GM13976 (cell line): ENCODE measurements at places on chromosomes 7 and 10.

DNA sequence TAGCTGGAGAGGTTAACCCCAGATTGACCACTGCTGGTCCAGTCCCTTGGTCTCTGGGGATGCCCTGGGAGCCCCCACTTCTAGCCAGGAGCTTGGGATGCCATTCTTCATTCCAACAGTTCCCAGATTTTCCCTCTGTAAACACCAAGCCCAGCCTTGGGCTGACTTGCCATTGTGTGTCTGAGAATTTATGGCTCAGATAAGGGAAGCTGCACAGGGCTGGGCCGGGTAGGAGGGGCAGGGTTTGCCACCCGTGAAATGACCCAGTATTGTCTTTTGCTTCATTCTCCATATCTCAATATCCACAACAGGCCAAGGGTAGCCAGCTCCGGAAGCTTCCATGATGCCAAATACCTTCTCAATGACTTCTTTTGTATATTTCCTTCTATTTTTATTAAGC, 32.1 kb downstream of the AFAP1L2 start:
- DNase-seq: no peak

GRCh38 chr10:58806323-58806722, 293.7 kb downstream of the BICC1 start:
- no peak for DNase-seq

DNA sequence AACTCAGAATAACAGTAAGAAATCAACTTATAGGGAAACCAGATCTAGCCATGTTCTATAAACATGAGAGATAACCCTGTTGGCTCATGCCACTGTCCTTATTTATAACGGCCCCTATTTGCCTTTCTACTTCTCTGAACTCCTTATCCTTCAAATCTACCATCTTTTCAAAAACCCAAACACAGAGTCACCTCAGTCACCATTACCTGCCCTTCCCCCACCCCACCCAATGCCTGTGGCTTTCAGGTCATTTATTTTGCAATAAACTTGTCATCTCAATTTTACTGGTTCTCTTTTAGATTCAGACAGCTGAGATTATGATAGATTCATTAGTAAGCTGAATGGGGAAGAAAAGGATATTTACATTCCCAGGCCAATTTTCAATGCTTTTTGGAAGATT, 53.6 kb downstream of the KMT2C start:
- no peak for DNase-seq

- no peak for DNase-seq
These were observed 49.1 kb upstream of the SEMA3C start for GRCh38 chr7:80967917-80968297.

DNA sequence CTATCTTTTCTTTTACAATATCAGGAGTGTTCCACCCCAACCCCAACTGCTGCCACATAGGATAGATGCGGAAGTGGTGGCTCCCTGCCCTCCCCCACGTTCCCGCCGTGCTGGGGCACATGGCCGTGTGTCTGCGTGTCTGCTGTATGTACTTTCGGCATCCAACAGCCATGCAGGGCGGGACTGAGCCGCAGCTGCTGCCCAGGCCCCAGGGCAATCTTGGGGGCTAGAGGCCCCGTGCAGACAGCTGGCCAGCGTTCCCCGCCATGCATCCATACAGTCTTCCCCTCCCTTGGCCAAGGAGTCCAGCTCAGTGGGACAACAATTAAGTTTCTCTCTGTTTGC, 162.7 kb downstream of the DGKB start:
- DNase-seq: no peak

DNA sequence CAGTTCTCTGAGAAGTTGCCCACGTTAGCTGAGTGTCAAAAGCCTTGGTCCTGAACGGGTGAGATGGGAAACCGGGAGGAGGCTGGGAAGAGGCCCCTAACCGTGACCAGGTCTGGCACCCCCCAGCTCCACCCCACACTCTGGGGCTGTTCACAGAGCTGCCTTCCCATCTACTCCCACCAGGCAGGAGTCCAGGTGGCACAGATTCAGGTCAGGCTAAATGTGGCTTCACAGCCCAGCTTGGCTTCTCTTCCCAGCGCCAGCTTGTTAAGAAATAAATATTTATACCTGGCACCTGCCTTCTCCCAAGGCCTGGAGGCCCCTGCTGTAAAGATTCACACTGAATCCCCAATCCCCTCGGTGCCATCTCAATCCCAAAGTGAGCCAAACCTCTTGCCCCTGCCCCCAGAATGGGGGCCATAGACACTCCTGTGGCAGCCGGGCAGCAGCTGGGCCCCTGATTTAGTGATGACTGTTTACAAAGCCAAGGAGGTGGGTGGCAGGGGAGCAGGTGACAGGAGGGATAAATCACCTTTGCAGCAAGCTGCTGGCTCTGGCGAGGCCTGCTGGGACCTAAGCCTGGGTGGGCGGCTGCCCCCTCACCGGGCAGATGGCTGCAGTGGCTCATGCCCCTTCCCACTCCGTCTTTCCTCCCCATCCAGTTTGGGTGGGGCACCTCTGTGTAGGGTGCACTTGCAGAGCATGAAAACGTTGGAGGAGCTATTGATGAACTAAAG, 72.5 kb downstream of the GOLGA7B start:
- DNase-seq: no peak

- no peak for DNase-seq
These were observed 39.5 kb downstream of the LBX1 start for GRCh38 chr10:101189461-101190401.

DNA sequence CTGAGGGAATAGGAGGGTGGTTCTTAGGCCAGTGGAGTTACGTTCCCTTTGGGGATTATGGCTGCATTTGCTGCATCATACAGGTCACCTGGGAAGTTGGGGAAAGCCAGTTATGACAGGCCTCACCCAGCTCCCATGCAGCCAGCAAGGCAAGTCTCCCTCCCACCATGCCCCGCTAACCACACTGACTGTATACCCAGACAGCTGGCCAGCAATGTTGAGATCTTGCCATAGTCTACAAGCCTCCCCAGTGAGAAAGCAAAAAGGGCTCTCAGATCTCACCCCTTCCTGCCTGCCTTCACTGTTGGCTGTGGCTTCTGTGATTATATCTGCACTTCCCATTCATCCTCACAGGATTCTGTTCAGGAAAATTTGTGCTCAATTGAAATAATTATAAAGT, 133.3 kb upstream of the HGF start:
- DNase-seq: no peak

DNA sequence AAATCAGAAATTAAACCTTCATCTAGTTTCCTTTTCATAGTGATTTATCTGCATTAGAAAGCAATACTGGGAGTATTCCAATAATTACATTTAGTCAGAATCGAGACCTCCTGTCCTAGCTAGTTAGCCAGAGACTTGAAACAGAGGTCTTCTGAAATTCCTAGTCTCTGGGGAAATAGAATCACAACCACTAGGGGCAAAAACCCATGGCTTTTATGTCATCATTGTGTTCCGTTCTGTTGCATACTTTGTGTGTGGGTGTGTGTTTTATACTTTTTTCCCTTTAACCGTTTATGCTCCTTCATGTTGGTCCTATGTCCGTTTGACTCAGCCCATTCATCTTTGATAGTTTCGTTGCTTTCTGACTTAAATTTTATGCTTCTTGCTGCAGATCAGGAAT, 79.8 kb downstream of the RALA start:
- DNase-seq: no peak

DNA sequence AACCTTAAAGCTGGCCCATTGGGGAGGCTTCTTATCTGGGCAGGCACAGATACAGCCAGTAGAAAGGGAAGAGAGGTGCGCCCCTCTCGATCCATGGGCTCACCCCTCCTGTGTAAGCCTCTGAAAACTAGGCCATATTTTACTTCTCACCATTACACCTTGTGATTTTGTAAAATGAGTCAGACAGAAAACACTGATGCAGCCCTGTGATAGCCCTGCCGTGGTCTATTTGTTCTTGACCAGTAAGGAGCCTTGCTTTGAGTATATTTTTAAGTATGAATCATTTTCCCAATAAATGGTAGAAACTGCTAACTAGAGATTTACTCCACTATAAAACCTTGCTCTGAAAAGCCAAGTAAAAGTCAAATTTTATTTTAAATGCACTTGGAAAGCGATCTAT, 329.8 kb upstream of the MBL2 start:
- DNase-seq: no peak

- DNase-seq: no peak
These were observed 1.8 kb upstream of the IGF2BP3 start for GRCh38 chr7:23472046-23472445.

GRCh38 chr10:15715619-15716227, 4.0 kb downstream of the ITGA8 start:
- DNase-seq: no peak

- DNase-seq: no peak
These were observed 208.0 kb downstream of the GPR37 start for GRCh38 chr7:124557587-124557986.

DNA sequence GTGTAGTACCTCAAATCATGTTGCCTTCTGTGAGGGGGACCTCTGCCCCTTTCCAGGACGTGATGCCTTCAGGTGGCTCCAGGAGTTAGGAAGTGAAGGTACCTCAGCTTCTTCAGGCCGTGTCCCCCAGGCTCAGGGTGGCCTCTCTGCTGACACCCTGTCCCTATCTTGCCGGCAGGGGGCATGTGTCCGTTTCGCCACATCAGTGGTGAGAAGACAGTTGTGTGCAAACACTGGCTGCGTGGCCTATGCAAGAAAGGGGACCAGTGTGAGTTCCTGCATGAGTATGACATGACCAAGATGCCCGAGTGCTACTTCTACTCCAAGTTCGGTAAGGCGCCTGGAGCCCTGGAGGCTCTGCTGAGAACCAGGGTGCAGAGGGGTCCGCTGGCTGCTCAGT, 9.2 kb downstream of the CPSF4 start:
- no peak for DNase-seq

DNA sequence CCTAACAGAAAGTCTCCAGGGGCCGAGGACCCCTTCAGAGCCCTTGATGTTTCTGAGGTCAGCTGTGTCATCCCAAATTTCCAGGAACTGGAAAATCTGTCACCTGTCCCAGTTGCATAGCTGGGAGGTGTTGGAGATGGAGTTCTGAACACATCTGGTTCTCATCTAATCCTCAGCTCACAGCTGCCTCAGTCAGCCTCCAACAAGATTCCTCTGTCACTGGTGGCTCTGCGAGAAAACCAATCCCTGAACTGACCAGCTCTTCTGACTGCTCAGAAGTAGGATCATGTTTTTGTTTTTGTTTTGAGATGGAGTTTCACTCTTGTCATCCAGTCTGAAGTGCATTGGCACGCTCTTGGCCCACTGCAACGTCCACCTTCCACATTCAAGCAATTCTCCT, 37.6 kb upstream of the MYL10 start:
- no peak for DNase-seq

GRCh38 chr10:55734112-55734511, 626.9 kb downstream of the ZWINT start:
- no peak for DNase-seq

- no peak for DNase-seq
These were observed 79.6 kb upstream of the STRIP2 start for GRCh38 chr7:129354428-129355157.

- DNase-seq: no peak
These were observed 73.3 kb upstream of the CPXM2 start for GRCh38 chr10:123964953-123965352.

DNA sequence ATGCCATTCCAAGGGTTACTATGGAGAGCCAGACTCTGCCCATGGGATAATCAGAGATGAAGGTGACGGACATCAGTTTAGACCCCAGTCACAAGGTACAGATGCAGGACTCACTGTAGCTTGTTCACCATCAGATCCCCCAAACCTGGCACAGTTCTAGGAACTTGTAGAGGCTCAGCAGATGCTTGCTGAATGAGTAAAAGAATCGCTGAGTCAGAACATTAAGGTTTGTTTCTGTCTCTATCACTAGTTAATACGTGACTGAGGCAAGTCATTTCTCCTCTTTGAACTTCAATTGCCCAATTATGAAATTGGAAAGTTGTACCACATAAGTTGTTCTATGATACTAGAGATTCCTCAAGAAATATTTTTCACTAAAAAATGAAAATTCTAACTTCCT, 65.1 kb downstream of the PPP1R3C start:
- no peak for DNase-seq

DNA sequence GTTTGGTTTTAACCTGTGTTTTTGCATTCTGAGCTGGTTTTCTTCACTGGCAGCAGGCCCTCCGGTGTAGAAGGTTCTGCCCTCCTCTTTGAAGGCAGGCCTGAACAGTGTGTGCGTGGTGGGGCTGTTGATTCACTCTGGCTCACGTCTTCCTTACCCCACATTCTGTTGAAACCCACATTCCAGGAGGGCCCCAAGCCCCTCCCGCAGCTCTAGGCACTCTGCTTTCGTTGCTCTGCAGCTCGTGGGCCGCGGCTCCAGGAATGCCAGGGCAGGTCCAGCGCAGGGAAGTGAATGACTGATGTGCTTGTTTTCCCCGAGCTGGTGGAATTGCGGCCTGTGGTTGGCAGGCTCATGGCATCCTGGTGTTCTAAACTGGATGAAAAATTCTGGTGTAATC, 49.0 kb downstream of the HTRA1 start:
- no peak for DNase-seq

- DNase-seq: no peak
These were observed 182.6 kb upstream of the ZMIZ1 start for GRCh38 chr10:78886129-78886528.

- no peak for DNase-seq
These were observed 12.3 kb upstream of the ENO4 start for GRCh38 chr10:116836902-116837523.
